ENCODE measurements at places on chromosomes 13 and 19. TPM values are rescaled to one million over a fixed set of nuclear protein-coding genes. Genes with fewer than 3 reads are reported as not detected.

The ZNF701 gene
- total RNA-seq: 7.5 TPM

The IFNL3 gene
- not detected for total RNA-seq

The PCDH20 gene
- total RNA-seq: 11.4 TPM

The FBXO17 gene
- 24.3 TPM for total RNA-seq

The PRSS57 gene
- not detected for total RNA-seq

The LILRA6 gene
- not detected for total RNA-seq

The GNG8 gene
- not detected for total RNA-seq

The ATP4B gene
- not detected for total RNA-seq

The SIGLEC12 gene
- total RNA-seq: not detected

The TPP2 gene
- 39.5 TPM for total RNA-seq

The CLEC17A gene
- not detected for total RNA-seq

The GJB6 gene
- not detected for total RNA-seq

The CNMD gene
- not detected for total RNA-seq

The VSTM2B gene
- not detected for total RNA-seq

The IL11 gene
- total RNA-seq: 12.8 TPM

The ARHGAP35 gene
- total RNA-seq: 31.5 TPM

The SH2D3A gene
- not detected for total RNA-seq

The ZNF844 gene
- total RNA-seq: 2.3 TPM

The ITGBL1 gene
- total RNA-seq: 10.8 TPM

The CCDC194 gene
- not detected for total RNA-seq

The ZBTB32 gene
- not detected for total RNA-seq

Measured in epithelial cell of alveolus of lung (primary cell).